ENCODE measurements at places on chromosomes 12 and 14. TPM values are rescaled to one million over a fixed set of nuclear protein-coding genes. Genes with fewer than 3 reads are reported as not detected.

The MYBPC1 gene
- total RNA-seq, result 3.1 TPM

The TAS2R46 gene
- 0.78 TPM for total RNA-seq

- no peak for DNase-seq
Measured at GRCh38 chr14:99502989-99503421, 21.8 kb downstream of the CCNK start.

DNA sequence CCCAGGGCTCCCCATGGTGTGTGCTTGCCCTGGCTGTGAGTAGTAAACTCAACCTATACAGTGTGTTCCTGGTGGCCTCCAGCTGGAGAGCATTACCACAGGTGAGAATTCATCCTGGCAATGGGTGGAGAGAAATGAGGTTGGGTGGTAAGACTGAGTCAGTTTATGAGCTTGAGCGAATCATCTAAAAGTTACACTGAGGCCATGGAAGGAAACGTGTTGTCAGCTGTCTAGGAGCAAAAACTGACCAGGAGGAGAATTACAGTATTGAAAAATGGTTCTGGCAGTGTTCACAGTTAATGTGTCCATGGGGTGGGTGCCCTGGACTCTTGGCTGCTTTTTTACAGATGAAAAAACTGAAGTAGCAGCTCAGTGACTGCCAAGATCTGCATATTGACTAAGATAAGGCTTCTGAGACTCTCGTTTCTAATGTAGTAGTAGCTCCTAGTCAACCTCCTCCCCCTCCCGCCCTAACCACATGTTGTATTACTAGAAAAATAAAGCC, 202.0 kb upstream of the AMIGO2 start:
- DNase-seq, result no peak

- DNase-seq, result no peak
Measured at GRCh38 chr12:89216211-89216952, 135.9 kb downstream of the DUSP6 start.

GRCh38 chr14:46840944-46841720, 189.6 kb upstream of the RPL10L start:
- no peak for DNase-seq

- no peak for DNase-seq
Measured at GRCh38 chr12:26539131-26539530, 293.9 kb downstream of the ITPR2 start.

GRCh38 chr14:68474741-68475140, 318.1 kb downstream of the ZFP36L1 start:
- no peak for DNase-seq

- no peak for DNase-seq
Measured at GRCh38 chr12:44002607-44003006, 166.7 kb downstream of the TMEM117 start.

DNA sequence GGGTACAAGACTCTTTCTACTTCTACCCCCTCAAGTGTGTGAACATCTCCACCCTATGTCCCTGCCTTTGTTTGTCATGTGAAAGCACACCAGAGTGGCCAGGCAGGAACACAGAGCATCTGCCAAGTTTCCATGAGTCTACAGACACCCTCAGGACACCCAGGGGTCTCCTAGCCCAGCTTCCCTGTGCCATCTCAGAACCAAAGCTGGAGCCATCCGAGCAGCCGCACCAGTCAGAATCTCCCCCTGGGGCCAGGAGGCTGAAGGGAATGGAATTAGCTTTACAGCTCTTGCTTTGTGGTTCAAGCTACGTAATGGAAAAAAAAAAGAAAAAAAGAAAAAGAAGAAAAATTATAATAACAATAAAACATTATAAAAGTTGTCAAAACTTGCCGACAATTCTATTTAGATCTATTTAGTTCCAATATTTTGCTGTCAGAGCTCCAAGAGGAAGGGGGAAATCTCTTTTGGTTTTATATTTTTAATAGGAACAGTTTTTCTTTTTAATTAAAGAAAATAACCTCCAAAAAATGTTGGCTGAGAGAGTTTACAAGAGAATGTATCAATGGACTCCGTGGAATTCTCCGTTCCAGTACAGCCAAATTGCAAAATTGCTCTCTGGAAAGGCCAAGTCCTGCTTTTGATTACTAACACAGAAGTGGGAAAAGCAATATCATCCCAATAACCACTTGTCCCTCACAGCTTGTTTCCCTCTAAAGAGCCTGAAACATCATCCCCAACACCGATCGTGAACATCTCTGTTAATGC, 37.1 kb downstream of the TBX5 start:
- DNase-seq, result no peak

DNA sequence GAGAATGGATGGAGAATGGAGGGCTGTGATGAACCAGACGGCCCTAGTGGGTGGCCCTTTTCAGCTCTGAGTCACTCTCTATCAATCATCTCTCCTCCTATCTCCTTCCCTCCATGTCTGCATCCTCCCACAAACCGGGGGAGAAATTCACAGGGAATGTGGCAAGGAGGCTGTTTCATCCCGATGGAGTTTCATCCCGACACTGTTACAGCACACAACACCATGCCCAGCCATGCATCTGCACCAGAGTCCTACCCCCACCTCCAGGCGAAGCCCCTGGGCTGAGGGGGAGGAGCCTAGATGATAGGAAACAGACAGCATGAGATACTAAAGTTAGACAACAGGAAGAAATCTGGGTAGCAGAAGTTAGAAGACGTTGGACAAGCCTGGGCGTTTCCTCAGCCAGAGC, 20.8 kb downstream of the SLC8B1 start:
- DNase-seq, result no peak

DNA sequence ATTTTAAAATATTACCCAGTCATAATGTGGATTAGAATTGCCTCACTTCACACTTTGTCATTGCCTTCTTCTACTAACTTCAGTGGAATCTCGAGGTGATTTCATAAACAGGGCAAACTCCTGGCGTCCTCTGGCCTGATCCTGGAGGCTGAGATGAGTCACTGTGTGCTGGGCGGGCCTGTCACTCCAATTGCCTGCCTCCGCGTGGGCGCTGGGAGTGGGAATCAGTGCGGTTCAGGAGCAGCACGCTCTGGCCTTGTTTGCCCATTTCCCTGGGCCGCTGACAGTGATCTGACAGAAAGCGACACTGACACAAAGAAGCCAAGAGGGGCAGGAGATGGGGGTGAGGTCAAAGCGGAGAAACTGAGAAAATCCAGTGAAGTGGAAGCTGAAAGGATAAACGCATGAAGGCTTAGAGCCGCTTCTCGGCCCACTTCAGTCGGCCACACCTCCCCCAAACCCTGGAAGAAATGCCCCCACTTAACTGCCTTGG, 29.7 kb downstream of the LGR5 start:
- DNase-seq, result no peak

Measured in cardiac septum (tissue), 1 donor.